A172 (cell line): ENCODE measurements at places on chromosomes 2 and 18. TPM values are rescaled to one million over a fixed set of nuclear protein-coding genes. Genes with fewer than 3 reads are reported as not detected.

GRCh38 chr18:47286776-47287410 is 35.4 kb upstream of the SKOR2 start:
- DNase-seq = no peak

- DNase-seq = no peak
Measured at GRCh38 chr2:142535311-142535710, 342.2 kb upstream of the KYNU start.

DNA sequence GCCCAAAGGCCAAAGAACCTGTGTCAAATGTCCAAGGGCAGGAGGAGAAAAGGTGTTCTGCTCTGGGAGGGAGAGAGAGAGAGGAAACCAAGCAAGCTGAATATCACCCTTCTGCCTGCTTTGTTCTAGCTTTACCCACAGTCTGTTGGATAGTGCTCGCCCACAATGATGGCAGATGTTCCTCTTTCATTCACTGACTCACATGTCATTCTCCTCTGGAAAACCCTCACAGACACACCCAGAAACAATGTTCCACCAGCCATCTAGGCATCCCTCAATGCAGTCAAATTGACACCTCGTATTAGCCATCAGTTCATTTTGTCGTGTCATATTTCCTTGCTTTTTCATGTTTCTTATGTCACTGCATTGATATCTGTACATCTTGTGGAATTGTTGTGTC is 150.3 kb downstream of the UBR3 start:
- no peak for DNase-seq

DNA sequence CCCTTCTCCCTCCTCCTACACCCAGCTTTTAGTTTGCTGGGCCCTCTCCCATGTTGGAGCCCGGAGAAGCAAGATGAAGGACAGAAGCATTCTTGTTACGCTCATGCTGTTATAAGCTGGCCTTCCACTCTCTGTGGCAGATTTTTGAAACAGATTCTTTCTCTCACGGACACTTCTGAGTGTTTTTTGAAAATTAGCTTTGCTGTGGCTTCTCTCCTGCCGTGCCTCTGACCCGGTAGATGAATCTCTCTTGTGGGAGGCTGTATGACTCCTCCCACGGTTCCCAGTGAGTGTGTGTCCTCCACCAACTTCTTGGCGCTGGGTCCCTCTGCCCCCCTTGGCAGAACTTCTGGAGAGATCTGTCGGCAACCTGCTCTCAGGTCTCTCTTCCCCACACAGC is 269.3 kb upstream of the MYT1L start:
- DNase-seq = no peak

DNA sequence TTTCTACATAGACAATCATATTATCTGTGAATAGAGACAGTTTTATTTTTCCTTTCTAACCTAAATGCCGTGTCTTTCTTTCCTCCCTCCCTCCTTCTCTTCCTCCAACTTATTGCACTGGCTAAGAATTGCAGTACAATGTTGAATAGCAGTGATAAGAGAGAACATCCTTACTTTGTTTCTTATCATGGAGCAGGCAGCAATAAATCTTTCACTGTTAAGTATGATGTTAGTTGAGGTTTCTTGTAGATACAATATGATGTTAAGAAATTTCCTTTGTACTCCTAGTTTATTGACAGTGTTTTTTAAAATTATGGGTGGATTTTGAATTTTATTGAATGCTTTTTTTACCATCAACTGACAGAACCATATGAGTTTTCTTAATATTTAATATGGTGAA is 6.0 kb downstream of the LYPD6B start:
- no peak for DNase-seq

GRCh38 chr2:55587-56448 is 9.5 kb upstream of the FAM110C start:
- DNase-seq = no peak

DNA sequence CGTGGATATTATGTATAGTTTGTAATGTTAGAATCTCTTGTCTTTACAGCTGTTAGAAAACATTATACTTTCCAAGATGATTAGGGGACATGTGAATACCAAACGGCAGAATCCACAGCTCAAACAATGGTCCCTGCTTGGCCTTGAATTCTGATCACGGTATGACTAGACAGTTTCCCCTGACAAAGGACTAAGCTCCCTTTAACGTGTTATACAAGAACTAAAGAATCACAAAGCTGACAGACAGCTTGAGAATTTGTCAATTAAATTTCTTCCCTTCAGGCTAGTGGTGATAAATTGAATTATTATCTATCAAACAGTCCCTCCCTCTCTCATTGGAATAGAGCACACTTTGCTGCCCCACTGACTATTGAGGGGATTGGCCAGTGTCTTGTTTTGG is 359.2 kb upstream of the ID2 start:
- DNase-seq = no peak

The SNORC gene
- 0.17 and 0.86 TPM in 2 replicates for total RNA-seq

The ESCO1 gene
- 21.4 and 29.2 TPM in 2 replicates for total RNA-seq
